ENCODE measurements at places on chromosomes 16 and 17.
A peak's percentile ranks its signal among the peaks of the same experiment; 100 is the strongest.

DNA sequence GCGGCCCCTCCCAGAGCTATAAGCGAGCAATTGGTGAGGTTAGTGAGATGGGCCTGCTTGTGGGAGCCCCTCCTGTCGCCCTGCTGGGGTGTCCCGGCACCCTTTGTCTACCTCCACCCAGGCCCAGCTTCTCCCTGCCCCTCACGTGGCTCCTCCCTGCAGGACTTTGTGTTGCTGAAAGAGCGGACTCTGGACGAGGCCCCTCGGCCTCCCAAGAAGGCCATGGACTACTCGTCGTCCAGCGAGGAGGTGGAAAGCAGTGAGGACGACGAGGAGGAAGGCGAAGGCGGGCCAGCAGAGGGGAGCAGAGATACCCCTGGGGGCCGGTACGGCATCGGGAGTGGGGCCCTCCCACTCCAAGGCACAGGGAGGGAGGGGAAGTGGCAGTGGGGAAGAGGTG, 6.1 kb upstream of the C17orf107 start:
- no peak for DNase-seq

DNA sequence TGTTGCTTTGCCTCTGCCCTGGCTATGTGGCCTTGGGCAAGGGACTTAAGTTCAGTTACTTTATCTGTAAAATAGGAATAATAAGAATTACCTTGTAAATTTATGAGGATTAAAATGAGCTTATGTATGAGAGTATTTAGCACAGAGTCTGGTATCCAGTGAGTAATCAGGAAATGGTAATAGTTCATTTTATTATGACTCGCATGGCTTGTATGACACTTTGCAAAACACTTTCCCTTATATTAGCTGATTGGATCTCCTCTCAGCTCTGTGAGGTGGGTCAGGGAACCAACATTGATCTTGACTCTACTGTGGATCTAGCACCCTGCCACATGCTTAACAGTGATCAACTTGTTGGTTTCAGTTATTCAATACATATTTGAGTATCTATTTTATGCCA, 8.3 kb upstream of the CDH3 start:
- peak; percentile 63 for DNase-seq

GRCh38 chr17:75701288-75701687, 20.0 kb upstream of the ITGB4 start:
- DNase-seq: no peak

- peak; percentile 58 for DNase-seq
Measured at GRCh38 chr17:68184141-68184571, 63.7 kb upstream of the AMZ2 start.
